ENCODE measurements at places on chromosomes 6 and 20. TPM values are rescaled to one million over a fixed set of nuclear protein-coding genes. Genes with fewer than 3 reads are reported as not detected.

The HLA-DRB5 gene
- total RNA-seq: 0.19 TPM

The ALDH8A1 gene
- 0.38 TPM for total RNA-seq

The TP53TG5 gene
- not detected for total RNA-seq

The ASF1A gene
- total RNA-seq: 16.9 TPM

The TAGAP gene
- not detected for total RNA-seq

The CD83 gene
- 0.63 TPM for total RNA-seq

The HEY2 gene
- total RNA-seq: 1.1 TPM

The BPI gene
- not detected for total RNA-seq

The EYA2 gene
- total RNA-seq: not detected

The TGM3 gene
- total RNA-seq: not detected

The ADTRP gene
- 2.7 TPM for total RNA-seq

The C6orf132 gene
- 0.85 TPM for total RNA-seq

The MANEA gene
- total RNA-seq: 10.3 TPM

The ZSCAN12 gene
- total RNA-seq: 6.3 TPM

The PARD6B gene
- 0.27 TPM for total RNA-seq

The PDYN gene
- not detected for total RNA-seq

The HLA-DQA2 gene
- total RNA-seq: not detected

The CLVS2 gene
- under 0.01 TPM for total RNA-seq

The SLC26A8 gene
- total RNA-seq: not detected

The ZNF165 gene
- 0.36 TPM for total RNA-seq

The FLRT3 gene
- 0.18 TPM for total RNA-seq

The KIZ gene
- 4.1 TPM for total RNA-seq

The HRH3 gene
- total RNA-seq: not detected

The AVP gene
- not detected for total RNA-seq

The HLA-C gene
- 215 TPM for total RNA-seq

The ABHD12 gene
- 20.2 TPM for total RNA-seq

The SDC4 gene
- total RNA-seq: 48.7 TPM

The PLEKHG1 gene
- total RNA-seq: 19.3 TPM

The CDSN gene
- total RNA-seq: under 0.01 TPM

The CALHM6 gene
- total RNA-seq: 0.09 TPM

The ECI2 gene
- 130 TPM for total RNA-seq

The SYCP2L gene
- not detected for total RNA-seq

The CASS4 gene
- total RNA-seq: not detected

The ATP6V1G2 gene
- 0.36 TPM for total RNA-seq

The PAK5 gene
- total RNA-seq: not detected

The RPP40 gene
- total RNA-seq: 16.3 TPM

The TBX18 gene
- total RNA-seq: 29.8 TPM

The PPP1R14C gene
- total RNA-seq: 0.47 TPM

The CCM2L gene
- 13.1 TPM for total RNA-seq

The DUSP22 gene
- total RNA-seq: 20.0 TPM

The BTN1A1 gene
- not detected for total RNA-seq

The NHSL1 gene
- 21.8 TPM for total RNA-seq

The FANCE gene
- total RNA-seq: 7.1 TPM

The MDFI gene
- total RNA-seq: 42.9 TPM

The TFAP2A gene
- total RNA-seq: 0.09 TPM

The ACTL10 gene
- total RNA-seq: 1.6 TPM

The TNNC2 gene
- not detected for total RNA-seq

The EDN3 gene
- not detected for total RNA-seq

The OPN5 gene
- not detected for total RNA-seq

The NINL gene
- 7.6 TPM for total RNA-seq

The PDCD2 gene
- 40.7 TPM for total RNA-seq

The SNRPB gene
- 176 TPM for total RNA-seq

The HLA-DQB2 gene
- not detected for total RNA-seq

The NRSN1 gene
- not detected for total RNA-seq

The FUT9 gene
- not detected for total RNA-seq

All from endothelial cell of coronary artery (primary cell).